ENCODE measurements at places on chromosomes 4 and X.
A peak's percentile ranks its signal among the peaks of the same experiment; 100 is the strongest.

DNA sequence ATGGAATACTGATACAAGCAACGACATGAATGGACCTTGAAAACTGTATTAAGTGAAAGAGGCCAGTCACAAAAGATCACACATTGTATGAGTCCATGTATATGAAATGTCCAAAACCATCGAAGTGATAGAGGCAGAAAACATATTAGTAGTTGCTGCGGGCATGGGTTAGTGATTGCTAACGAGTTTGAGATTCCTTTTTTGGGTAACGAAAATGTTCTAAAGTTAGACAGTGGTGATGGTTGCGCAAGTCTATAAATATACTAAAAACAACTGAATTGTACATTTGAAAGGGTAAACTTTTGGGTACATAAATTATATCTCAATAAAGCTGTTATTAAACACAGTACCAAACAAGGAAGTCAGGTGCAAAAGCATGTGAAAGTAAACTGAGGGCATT, 234.5 kb downstream of the FBXW7 start:
- DNase-seq: no peak

DNA sequence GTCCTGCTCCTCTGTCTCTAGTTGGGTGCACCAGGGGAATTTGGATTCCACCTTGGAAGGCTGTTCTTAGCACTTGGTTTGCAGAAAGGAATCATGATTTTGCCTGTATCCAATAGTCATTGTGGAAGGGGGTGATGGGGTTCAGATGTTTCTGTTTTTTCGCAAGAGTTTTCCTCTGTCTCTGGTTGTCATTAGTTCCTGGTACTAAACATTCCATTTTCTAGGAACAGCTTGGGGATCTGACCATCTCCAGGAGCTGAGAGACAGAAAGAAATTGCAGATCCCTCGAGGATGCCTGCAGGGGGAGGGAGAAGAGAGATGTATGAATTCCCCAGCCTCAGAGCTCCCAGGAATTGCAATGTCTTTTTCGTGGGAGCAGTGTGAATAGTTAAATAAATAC, 70.9 kb downstream of the CYTL1 start:
- DNase-seq: no peak

GRCh38 chr4:119678761-119679160, 50.2 kb upstream of the PDE5A start:
- no peak for DNase-seq

GRCh38 chrX:13699183-13699826, 10.4 kb downstream of the RAB9A start:
- DNase-seq: no peak

DNA sequence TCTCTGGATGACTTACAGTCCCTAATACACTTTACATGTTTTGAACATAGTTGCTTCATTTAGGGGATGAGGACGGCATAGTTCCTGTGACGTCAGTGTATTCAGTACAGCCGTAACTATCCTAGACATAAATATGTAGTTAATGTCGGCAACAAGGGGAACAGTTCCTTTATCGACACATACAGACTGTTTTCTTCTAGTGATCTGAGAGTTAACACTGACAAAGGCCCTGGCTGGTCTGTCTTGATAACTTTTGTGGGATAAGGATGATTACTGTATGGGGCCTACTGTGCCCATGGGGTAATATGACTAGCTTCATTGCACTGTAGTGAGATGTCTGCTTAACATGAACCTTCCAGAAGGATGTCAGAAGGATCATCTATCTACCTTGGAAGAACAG, 131.2 kb downstream of the ZNF518B start:
- DNase-seq: no peak

DNA sequence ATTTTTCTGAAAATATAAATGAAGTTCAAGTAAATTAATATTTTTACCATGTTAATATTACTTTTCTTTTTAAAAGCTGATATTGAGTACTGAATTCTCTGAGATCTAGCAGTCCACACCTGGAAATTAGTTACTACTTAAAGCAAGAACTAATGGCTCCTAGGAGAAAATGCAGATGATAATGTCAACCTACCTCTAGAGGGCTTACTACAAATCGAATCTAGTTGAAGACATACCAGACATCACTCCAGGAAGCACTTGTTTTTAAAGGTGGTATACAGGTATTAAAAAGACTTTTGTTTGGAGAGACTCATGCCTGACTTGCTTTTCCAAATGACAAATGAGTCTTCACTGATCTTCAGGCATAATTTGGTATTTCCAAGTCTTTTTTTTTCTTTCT, 516.4 kb upstream of the BOD1L1 start:
- no peak for DNase-seq

- no peak for DNase-seq
Observed at GRCh38 chrX:28108186-28108945, 127.1 kb upstream of the DCAF8L1 start.

GRCh38 chrX:71910986-71911730, 513 bp downstream of the NHSL2 start:
- peak; percentile 25 for DNase-seq

DNA sequence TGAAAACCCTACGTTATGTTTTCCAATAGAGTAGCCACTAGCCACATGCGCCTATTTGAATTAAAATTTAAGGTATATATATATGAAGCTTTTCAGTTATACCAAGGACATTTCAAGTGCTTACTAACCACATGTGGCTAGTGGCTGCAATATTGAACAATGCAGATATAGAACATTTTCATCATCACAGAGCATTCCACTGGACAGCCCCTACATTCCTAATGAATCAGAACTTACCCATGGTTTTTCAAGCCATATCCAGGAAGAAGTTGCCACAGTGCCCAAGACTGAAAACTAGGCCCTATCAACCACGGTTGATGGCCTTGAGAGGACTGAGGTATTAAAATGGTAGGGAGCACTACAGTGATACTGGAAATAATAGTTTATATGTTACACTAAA, 29.7 kb downstream of the NEK1 start:
- DNase-seq: no peak
